ENCODE measurements at places on chromosomes 13 and 19. TPM values are rescaled to one million over a fixed set of nuclear protein-coding genes. Genes with fewer than 3 reads are reported as not detected.

DNA sequence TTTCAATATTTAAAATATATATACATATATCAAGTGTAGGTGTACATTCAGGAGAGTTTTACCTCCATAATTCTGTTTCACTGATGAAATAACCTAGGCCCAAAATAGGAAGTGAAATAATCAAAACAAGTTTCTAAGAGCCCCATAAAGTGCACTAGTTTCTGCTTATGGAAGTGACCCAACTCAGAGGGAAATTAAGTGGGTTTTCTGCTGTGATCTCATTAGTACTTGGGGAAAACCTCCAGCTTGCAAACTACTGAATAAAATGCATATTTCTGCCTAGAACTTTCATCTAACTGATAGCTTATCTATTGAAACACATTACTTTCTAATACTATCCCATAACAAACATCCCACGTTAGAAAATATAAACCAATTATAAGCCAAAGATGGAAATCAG lies 45.4 kb upstream of the MIR17HG start:
- DNase-seq, result no peak

- no peak for DNase-seq
Observed at GRCh38 chr13:35162420-35162819, 220.3 kb downstream of the NBEA start.

Gene ZNF729
- not detected for total RNA-seq

GRCh38 chr19:35216833-35217648 lies 11.5 kb downstream of the FAM187B start:
- DNase-seq, result no peak

DNA sequence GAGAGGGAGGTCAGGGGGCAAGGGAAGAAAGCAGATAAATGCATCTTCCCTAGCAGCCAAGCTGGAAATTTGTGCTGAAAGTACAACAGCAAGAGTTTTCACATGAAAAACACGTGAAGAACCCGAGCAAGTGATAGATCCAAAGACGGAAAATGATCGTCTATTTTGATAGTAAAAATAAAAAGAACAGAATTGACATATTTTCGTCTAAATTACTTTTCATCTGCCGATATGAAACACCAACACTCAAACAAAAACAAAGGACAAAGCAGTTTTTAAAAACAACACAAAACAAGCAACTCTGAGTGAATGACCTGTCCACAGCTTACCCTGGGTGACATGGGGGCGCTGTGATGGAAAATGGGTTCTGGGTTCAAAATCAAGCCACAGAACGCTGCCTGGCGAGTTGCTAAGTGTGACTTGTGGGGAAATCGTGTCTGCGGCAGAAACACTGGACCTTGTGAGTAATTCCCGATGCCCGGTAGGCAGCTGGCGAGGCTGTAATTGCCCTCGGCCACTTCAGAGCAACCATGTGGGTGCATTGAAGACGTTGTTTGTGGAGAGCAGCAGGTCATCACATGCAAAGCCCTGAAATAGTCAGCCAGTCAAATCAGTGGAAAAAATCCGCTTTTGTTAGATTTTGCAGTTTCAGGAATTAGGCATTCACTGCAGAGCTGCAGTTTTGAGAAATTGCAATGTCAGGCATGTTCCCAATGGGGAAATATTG lies 7.4 kb downstream of the SOX1 start:
- no peak for DNase-seq

DNA sequence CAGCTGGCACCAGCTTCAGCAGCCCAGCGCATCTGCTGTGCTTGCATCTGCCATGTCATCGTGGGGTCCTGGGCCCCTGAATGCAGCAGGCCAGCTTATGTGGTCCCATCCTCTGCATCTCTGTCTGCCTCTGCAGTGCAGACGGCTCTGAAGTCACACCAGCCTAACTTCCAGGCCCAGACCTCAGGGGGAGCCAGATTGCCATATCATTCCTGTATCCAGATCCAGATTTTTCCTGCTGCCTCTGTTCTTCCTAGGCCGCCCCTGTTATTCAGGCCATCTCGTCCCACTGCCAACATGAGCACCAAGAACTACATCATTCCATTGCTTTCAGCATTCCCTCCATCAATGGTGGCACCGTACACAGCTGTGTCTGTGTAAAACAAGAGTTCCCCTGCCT lies 571.6 kb downstream of the UQCRFS1 start:
- no peak for DNase-seq

DNA sequence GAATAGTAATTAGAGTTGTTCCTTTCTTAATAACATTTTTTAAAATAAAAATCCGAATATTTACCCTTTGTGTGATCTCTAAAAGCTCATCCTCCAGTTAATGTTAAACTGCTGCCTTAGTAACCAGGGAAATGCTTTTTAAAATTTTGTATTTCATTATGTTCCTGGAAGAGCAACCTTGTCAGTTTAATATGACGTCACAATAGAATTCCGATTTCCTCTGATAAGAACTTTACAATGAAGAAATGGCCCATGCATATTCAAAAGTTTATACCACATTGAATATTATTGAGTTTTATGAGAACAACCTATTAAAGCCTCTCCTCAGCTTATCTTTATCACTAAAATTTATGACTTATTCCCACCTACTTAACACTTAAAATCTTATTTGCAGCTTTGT lies 1566.6 kb downstream of the EFNB2 start:
- DNase-seq, result no peak

GRCh38 chr13:110916301-110917142 lies 1.7 kb upstream of the ANKRD10 start:
- no peak for DNase-seq

DNA sequence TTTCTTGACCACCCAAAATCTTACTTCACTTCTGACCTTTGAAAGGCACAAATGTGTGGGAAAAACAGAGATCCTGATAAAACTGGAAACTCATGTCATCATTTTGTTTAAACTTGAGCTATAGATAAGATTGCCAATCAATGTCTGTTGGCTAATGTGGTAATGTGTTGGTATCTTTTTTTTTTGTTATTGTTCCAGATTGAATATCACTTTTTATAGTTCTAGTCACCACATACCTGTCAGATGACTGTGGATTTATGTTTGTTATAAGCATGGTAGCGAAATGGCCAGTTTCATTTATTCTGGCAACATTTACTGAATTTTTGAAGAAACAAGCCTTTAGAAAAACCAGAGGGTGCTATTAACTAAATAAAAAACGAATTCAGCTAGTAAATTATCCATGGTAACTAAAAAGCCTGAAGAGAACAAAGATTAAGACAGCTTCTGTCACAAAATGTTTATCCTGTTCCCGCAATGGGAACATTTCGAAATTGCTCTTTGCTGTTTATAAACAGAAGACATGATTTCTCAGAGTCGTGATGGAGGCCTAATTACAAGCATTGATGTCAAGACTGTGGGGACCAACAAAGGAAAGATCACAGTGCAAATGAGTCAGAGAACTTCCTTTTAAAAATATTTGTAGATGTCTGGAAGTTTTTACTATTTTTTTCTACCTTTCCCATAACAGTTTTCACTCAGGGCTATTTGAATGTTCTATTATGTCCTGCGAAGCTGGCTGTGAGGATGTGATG lies 82.9 kb upstream of the POSTN start:
- no peak for DNase-seq

DNA sequence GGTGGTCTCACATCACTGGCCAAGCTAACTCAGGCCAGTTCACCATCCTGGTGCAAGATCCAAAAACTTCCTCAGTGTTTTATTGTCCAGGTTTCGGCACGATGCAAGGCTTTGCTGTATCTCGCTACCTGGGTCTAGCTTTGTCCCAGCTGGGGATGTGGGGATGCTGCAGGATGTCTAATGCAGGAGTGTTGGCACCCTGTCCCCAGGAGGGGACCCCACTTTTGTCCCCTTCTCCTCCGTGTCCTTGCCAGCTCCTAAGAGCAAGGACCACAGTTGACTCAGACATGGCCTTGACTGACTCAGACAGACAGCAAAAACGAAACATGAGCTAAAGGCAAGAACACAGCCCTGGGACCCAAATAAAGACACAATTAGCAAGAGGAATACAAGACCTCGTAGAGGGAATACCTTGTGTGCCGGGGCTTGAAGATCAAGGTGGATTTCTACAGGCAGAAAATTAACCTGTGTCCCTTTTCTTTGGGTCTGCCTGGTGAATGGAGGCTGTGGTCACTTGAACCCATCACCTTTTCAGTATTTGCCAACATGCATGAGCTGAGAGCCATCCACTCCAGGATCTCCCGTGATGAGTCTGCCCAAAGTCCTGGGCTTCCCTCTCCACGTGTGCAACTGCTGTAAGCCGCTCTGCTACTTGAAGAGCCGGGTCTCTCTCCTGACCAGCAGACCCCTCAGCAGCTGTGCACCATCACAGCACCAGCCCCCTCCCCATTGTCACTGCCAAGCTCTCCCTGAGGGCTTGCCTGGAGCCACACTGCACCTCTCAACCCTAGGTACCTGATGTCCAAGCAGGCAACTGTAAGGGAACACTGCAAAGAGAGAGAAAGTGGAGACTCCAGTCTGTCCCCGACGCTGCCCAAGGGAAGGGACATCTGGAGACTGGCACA lies 149.5 kb upstream of the ZNF507 start:
- no peak for DNase-seq

Gene RPL21
- 1,081 TPM for total RNA-seq

- peak; percentile 18 for DNase-seq
Observed at GRCh38 chr19:50791594-50792271, 1.5 kb downstream of the ACP4 start.
